ENCODE measurements at places on chromosomes 6 and 20. TPM values are rescaled to one million over a fixed set of nuclear protein-coding genes. Genes with fewer than 3 reads are reported as not detected.

GRCh38 chr20:17680836-17681725 lies 961 bp downstream of the RRBP1 start:
- peak overlapping the region; percentile 60 for H3K27ac ChIP-seq
- H3K27me3 ChIP-seq: peaks cover 8% of the 10 kb centered on the region
- peak overlapping the region; percentile 86 for H3K4me3 ChIP-seq
- peaks cover 37% of the 10 kb centered on the region for H3K4me1 ChIP-seq
- DNase-seq: peak; percentile 82

GRCh38 chr6:71886184-71887005 lies at the start of gene RIMS1:
RIMS1 (plus strand) TSS chr6:71886550; CDS start chr6:71887024, 474 bp downstream.
- no peaks in the 10 kb centered on the region for H3K4me1 ChIP-seq
- H3K36me3 ChIP-seq: no peaks in the 10 kb centered on the region
- H3K4me3 ChIP-seq: peak within 1 kb of the TSS; percentile 89
- DNase-seq: peak; percentile 68
- no peak within 1 kb of the TSS for H3K27ac ChIP-seq

DNA sequence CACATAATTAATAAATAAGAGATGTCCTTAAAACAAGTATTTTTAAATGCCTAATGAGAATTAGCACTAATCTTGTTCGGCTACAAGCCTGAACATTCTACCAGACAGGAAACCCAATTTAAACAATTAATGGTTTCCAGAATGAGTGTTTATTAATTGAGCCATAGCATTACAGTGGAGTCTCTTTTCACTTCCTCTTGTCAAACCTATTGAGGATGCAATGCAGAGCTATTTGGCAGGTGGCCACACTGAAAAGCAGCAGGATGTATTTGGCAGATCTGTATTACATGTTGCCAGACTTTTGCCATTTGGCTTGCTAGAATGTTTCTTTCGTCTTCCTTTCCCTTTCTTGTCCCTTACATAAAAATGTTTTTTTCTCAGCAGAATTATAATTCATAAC lies 475.2 kb upstream of the MARCKS start:
- H3K27ac ChIP-seq: no peak overlapping the region
- no peaks in the 10 kb centered on the region for H3K4me1 ChIP-seq
- DNase-seq: no peak
- no peaks in the 10 kb centered on the region for H3K27me3 ChIP-seq

The CBLN4 gene
- not detected for total RNA-seq

The HLA-G gene
- total RNA-seq: 1.1 TPM
